ENCODE measurements at places on chromosomes 6 and 20. TPM values are rescaled to one million over a fixed set of nuclear protein-coding genes. Genes with fewer than 3 reads are reported as not detected.

The POLR3F gene
- total RNA-seq = 16.8 TPM

The HAO1 gene
- not detected for total RNA-seq

The RUNX2 gene
- total RNA-seq = 0.81 TPM

The CLIC5 gene
- total RNA-seq = not detected

The PXMP4 gene
- 5.7 TPM for total RNA-seq

The TMEM170B gene
- total RNA-seq = 1.0 TPM

The ECT2L gene
- not detected for total RNA-seq
